ENCODE measurements at places on chromosomes 6 and 20.

- DNase-seq: no peak
These were observed 182.7 kb upstream of the CCN2 start for GRCh38 chr6:132133736-132134445.

DNA sequence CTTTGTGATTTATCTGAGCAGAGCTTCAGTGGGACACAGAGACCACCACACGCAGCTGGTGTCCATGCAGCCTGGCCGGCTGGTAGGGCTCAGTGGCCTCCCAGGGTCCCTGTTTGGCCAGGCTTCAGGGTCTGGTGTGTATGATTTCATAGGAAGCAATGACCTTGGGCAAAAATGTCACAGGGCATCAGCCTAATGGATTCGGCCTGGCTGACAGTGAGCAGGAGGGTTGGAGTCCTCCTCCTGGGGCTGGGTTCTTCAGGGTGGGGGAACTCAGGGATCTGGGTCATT, 47.7 kb downstream of the UBE2V1 start:
- no peak for DNase-seq

GRCh38 chr20:10476319-10476724, 41.2 kb downstream of the SLX4IP start:
- DNase-seq: no peak

GRCh38 chr6:34338811-34339210, 53.7 kb downstream of the NUDT3 start:
- no peak for DNase-seq

Data from stimulated activated naive CD4-positive, alpha-beta T cell (primary cell).